ENCODE measurements at places on chromosomes 7 and 10.

- DNase-seq: no peak
Measured at GRCh38 chr7:2849941-2850766, 6.0 kb upstream of the GNA12 start.

GRCh38 chr10:49313501-49314070 lies 14.6 kb downstream of the C10orf71 start:
- no peak for DNase-seq

DNA sequence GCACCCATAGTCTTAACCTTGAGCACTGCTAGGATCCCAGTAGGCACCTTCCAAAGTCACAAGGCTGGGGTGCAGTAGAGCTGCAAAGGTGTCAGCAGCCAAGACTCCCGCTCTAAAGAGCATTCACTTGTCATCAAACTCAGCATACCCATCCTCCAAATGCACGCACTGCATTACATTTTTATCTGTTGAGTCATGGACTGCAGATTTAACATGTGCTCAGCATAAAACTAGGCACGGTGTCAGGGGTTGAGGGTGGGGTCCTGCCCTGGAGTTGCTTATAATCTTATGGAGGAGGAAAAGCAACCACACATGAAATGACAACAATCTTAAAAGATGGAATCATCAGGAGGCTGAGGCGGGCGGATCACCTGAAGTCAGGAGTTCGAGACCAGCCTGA lies 102.6 kb downstream of the PARP12 start:
- no peak for DNase-seq

GRCh38 chr7:131524115-131524514 lies 32.3 kb downstream of the PODXL start:
- no peak for DNase-seq

DNA sequence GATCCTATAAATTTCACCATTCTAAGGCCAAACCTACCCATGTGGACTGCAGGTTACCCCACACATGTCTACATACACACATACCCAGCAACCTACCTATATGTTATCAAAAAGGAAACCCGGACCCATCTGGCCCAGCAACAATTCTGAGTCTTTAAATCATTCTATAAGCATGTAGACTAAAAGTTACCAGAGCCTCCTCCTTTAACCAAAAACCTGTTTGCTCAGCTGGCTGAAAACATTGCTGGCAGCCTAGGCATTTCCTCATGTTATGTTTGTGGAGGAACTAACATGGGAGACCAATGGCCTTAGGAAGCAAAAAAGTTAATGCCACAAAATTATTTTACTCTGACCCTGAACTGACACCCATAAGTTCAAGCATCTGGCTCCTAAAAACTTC lies 5.3 kb upstream of the ADCK2 start:
- DNase-seq: no peak

- no peak for DNase-seq
Measured at GRCh38 chr10:129993621-129994020, 29.5 kb upstream of the EBF3 start.

- DNase-seq: no peak
Measured at GRCh38 chr10:88883448-88883809, 3.4 kb downstream of the STAMBPL1 start.

DNA sequence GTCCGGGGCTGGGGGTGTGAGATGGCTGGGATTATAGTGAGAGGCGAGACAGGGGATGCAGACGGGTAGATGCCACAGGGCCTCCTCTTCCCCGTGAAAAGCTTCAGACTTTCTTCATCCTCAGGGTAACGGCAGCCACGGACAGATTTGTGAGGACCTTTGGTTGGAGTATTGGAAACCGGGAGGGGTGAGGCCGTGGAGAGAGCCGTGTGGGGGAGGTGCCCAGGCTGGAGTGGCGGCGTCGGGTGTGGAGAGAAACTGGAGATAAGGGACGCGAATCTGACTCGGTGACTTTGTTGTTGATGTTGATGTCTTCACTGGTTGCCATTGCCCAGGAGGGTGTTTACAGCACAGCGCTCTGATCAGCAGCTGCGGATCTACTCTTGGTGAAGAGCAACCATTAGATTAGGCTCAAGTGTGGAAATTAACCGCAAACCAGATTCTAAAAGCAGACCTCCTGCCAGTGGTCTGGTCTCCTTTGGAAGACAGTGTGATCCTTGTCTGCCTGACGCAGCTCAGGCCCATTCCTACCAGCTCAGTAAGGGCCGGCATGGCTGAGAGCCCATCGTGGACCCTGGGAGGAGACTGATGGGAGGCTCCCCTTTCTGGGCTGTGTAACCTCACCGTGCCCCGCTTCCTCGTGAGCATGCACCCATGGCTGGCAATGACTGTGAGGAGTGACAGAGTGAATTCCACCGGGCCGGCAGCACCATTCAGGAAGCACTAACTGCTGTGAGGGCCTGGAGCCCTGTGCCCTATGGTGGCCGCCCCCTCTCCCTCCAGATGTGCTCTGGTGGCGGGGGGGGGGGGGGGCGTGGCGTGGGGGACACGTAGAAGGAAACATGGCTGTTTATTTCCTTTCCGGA lies 90.3 kb downstream of the INPP5A start:
- no peak for DNase-seq

- no peak for DNase-seq
Measured at GRCh38 chr7:113141803-113142202, 23.4 kb upstream of the SMIM30 start.

DNA sequence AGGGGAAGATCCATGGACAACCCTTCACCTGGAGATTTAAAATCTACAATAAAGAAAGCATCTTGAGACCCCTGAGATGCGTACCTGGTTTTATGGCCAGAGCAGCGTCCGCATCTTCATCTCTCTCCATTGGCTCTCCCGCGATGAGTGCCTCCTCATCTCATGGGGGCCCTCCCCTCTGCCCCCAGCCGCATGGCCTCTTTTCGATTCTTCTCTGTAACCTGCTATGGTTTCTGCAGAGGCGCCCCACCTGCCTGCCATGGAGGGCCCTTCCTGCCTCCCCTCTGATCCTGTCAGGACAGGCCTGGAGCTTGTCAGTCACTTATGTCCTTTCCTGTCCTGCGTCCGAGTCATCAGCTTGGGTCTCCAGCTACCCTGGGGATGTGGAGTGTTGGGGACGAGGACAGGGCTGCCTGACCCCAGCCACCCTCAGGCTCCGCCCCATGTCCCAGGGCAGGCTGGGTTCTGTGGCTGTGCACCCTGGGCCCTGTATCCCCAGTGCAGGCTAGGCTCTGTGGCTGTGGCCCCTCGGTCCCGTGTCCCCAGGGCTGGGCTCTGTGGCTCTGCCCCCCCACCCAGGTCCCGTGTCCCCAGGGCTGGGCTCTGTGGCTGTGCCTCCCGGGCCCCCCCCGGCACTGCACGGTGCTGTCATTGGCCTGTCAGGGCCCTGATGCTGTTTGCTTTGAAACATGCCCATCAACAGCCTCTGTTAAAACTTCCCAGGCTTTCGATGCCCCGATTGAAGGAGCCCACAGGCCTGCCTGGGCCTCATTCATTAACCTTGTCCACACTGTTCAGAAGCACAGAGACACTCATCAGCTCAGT lies 99.8 kb downstream of the WDR37 start:
- DNase-seq: no peak

- no peak for DNase-seq
Measured at GRCh38 chr7:38907066-38907465, 1.9 kb downstream of the VPS41 start.

- no peak for DNase-seq
Measured at GRCh38 chr7:156731651-156732050, 91.1 kb downstream of the RNF32 start.

DNA sequence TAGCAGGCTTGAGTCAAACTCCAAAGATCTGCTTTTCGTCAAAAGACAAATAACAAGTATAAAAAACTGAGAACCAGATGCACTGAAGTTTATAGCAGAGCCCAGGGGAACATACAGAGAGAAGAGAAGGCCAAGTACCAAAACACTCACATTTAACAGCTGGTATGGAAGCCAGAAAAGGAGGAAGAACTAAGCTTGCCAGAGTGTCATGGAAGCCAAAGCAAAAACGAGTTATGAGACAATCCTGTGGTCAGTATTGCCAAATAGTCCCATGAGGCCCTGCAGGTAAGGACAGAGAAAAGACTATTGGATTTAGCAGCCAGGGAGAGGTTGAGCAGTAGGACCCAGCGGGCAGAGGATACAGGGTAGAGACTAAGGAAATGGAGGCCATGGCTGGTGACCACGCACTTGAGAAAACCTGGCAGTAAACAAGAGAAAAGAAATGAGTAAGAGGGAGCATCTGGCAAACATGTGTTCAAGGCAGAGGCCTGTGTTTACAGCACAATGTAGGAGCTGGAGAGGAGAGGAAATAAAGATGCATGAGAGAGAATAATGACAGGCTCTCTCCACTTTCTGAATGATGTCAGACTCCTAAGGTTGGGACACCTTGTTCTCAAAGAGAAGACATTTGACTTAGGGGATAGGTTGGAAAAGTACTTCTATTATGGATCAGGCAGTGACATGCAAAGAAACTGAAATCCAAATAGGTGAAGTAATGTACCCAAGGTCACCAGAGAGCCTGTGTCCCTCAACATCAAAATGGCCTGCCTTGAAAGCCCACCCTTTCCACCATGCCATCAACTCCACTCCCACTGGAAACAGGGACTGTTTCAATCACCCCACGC lies 9.1 kb downstream of the CREB3L2 start:
- no peak for DNase-seq

DNA sequence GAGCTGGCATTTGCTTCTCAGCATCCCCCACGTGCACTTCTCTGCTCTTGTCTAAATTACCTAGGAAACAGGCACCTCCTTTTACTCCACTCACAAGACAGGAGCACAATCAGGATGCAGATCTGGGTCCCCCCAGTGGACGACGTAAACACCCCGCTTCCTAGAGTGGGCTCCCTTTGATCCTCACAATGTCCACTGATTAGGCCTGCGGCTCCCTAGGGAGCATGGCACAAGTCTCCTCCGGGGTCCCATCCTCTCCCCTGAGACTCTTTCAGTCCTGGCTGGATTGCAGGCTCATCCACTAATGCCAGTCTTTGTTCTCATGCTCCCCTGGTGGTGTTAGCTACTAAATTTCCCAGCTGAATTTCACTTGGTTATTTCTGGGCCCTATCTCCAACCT lies 98.3 kb downstream of the GLI3 start:
- no peak for DNase-seq

- DNase-seq: no peak
Measured at GRCh38 chr10:108567899-108568752, 1355.2 kb downstream of the XPNPEP1 start.

DNA sequence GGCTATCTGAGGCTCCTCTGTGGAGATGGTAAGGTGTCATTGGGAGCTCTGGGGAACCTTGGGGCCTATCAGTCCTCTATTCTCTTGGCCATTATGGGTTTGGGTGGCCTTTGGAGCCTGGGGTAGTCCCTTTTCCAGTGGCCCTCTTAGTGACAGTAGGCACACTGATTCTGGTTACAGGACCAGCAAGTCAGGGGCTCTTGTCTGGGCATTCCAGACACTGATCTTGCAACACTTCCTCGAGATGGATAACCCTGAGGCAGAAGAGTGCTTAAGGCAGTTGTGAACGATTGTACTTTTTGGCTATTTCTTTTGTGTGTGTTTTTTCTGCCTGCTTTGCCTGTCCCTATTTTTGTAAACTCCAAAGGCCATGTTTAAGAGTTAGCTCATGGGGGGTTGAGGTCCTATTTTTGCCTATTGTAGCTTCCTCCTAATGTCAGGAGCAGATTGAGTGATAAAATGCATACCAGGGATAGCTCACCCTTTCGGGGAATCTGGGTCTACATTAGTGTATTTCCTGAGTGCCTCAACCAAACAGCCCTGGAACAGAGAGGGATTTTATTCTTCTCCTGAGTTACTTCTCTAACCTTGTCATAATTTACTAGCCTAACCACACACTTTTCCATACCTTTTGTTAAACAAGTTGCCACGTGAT lies 61.2 kb downstream of the PRKAR2B start:
- DNase-seq: no peak

- DNase-seq: no peak
Measured at GRCh38 chr10:36251068-36251467, 609.0 kb upstream of the FZD8 start.

DNA sequence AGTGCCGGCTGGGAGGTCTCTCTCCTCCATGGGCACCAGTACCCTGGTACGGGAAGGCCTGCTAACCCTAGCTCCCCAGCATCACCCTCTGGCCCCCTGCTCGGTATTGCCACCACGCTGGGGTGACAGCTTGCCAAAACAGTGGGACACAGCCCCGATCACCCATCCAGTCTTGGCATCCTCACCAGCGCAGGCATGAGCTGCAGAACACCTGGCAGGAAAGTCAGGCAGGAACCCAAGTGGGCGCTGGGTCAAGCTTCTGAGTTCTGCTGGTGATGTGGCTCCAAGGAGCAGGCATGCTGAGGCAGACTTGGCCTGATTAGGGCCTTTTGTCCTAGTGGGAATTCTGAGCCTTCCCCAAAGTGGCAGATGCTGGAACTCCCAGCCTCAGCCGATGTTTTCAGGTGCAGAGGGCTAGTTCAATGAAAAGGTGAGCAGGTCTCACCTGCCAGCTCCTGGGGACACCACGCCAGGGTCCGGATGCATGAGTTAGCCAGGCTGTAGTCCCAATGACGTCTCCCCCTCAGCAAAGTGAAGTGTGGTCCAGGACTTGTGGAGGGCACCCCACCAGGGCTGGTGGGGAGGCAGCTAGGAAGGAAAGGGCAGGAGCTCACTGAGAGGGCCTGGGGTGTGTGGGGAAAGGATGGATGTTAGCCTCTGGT lies 8.5 kb upstream of the ZNF22 start:
- no peak for DNase-seq

DNA sequence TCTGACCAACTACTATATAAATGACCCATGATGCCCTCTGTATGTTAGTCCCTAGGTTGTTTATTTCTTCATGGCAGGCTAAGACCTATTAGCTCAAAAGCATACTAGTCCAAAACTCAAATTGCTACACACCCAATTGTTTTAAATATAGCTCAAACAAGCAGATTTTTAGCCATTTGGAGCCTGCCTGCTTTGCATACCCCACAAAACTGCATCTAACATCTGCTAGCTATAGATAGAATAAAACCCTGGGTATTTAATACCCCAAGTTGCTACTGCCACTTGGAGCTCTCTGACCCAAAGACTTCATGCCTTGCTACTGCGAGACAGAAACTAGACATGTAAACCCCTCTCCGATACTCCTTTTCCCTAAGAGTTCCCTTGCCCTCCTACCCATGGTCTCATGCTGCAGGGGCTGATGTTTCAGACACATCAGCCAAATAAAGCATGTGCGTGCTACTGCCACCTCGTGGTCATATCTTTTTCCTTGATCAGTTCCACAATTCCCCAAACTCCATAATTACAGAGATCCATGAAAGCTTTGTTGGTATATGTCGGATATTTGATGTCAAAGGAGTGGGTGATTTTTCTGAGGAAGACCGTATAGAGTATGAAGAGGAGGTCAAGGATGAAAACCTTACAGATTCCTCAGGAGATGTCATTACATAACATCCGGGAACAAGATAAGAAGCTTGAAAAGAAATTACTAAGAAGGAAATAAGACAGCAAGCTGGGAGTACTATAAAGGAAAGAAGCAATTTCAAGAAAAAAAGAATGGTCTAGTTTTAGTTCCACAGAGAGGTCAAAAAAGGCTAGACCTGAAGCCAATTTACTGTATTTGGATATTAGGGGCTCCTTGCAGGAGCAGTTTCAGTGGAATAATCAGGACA lies 386.6 kb downstream of the SH2D4B start:
- no peak for DNase-seq

Data from stimulated activated CD8-positive, alpha-beta memory T cell treated with anti-CD3 and anti-CD28 coated beads, Interleukin-4, amount 100 ng/mL, for 1 hour (primary cell).